ENCODE measurements at places on chromosomes 3 and 15. TPM values are rescaled to one million over a fixed set of nuclear protein-coding genes. Genes with fewer than 3 reads are reported as not detected.

The SAMD7 gene
- not detected for total RNA-seq

DNA sequence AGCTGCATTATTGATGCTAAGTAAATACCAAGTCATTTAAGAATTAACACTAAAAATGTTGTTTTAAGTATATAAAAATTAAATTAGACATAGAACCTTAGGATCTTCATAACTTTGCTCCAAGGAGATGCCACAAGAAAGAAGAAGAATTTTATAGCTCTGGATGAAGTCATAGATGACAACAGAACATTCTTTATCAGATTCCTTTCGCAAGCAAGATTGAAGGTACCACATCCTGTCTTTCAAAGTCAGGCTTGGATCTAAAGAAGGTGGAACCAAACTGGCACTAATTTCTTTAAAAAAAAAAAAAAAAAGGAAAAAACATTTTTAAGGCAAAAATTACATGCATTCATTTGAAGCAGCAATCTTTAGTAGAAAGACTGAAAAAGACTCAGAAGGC lies 62.5 kb downstream of the POLQ start:
- no peak for DNase-seq

DNA sequence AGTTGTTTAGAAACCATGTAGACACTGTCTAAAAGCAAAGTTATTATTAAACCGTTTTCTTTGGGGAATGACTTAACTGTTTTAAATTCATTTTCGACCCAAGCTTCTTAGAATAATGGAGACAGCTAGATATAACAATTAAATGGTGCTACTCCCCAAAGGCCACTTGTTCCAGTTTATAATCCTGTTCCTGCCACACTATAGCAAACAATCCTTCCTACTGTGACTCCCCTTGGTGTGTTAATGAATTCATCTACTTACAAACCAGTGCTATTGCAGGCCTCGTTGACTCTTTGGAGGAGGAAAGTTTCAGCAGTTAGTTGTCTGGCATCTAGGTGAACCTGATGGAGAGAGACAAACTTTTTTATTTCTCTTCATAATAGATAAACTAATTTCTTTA lies 25.2 kb upstream of the CLSTN2 start:
- DNase-seq = no peak

DNA sequence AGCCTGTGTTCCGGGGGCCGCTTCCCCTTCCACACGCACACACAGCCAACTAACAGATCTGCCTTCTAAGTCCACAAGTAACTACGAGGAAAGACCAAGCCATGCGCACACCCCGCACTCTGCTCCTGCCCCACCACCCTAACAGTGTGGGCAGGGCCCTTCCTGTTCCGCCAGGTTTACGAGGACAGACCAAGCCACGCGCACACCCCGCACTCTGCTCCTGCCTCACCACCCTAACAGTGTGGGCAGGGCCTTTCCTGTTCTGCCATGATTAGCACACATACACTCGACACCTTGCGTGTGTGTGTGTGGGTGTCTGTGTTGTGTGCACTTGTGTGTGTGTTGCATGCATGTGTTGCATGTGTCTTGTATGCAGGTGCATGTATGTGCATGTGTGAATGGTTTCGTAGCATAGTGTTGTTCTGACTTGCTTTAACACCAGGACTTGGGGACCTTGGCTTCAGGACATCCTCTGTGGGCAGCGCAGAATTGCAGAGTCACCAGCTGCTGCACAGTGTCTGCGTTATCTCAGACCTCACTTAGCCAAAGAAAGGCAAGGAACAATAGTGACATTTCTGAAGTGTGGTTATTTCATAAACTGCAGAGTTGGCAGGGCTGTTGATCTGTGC lies 114.4 kb downstream of the CHSY1 start:
- DNase-seq = no peak

The LTF gene
- total RNA-seq = 0.83 TPM

The SAXO2 gene
- 12.3 TPM for total RNA-seq

The TTBK2 gene
- total RNA-seq = 18.6 TPM

- no peak for DNase-seq
These were observed 10.7 kb downstream of the STT3B start for GRCh38 chr3:31543375-31543774.

The EFCC1 gene
- total RNA-seq = 25.1 TPM

DNA sequence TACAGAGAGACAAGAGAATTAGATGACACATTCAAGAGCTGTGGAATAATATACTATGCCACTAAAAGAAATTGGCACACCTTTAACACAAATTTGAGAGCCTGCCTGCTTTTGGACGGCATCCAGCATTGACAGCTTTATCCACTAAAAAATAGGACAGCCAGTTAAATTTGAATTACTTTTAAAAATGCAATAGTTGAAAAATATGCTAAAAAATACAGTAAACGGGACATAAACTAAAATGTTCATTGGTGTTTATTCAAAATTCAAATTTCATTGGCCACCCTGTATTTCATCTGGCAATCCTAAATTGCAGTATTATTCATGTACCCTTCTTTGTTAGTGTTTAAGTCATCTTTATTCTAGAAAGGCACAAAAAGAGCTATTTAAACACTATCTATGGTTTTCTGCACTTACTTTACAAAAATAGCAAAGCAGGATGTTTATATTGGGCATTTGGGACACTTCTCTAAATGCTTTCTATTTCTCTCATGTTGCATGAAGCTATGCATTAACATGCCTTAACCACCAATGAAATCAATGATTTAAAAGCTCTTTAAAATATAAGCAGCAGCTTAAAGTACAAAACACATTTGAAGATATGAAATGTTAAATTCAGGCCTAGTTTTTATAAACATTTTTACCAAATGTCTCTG lies 160.1 kb downstream of the NEK10 start:
- no peak for DNase-seq

DNA sequence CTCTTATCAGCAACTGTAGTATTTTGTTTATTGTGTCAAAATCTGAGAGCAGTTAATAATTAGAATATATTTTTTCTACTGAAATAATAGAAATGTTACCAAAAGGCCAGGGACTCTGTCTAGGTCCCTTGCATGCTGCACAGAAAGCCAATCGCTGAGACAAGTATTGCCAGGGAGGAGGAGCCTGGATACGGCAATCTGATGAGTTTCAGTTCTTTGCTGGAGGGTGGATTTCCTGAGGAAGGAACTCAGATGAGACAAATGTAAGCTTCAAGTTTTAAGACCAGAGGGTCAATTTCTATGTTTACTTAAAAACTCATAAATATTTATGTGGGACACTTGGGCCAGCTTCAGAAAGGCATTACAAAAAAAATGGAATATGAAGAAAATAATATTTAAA lies 252.2 kb downstream of the GABRG3 start:
- DNase-seq = no peak

GRCh38 chr3:38582941-38583645 lies 66.4 kb downstream of the SCN5A start:
- no peak for DNase-seq

DNA sequence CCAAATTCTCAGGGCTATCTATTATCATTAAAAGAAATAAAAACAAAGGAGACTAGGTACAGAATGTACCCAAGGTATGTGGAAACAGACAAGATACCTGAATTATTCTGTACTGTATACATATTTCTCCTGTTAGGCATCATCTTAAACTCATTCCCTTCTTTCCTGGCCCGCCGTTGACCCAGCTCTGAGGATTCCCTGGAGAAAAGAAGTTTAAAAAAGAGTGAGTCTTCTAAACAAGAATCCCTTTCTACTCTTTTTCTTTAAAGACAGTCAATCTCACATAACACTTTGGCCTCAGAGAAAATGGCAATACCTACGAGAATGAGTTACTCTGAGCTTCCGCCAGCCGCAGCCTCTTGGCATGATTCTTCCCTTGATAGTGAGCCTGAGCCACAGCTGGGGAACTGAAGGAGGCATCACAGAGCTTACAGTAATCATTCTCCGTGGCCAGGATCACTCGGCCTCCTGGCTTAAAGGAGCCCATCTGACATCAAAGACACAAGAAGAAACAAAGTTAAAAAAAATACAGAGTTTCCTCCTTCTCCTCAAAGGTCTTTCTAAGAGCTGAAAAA lies 44.2 kb downstream of the ZMAT3 start:
- DNase-seq = no peak

DNA sequence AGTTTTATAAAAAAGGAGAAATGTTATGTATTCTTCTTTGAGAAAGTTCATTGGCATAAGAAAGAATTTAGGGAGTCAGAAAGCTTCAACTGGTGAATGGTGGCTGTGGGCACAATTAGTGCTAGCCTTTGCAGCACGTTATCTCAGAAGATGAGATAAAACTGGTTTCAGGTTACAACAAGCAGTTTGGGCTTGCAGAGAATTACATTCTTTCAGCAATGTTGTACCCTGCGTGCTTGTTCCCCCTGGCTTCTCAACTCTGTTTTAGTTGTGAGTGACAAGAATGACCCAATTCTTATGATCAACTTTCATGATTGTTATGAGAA lies 31.6 kb upstream of the ACP3 start:
- DNase-seq = no peak

GRCh38 chr3:80055306-80055705 lies 287.5 kb upstream of the ROBO1 start:
- DNase-seq = no peak

The GABRR3 gene
- total RNA-seq = not detected

All from mucosa of gallbladder (tissue), 1 donor.